Calu3 (cell line): ENCODE measurements at places on chromosomes 12 and 14.

DNA sequence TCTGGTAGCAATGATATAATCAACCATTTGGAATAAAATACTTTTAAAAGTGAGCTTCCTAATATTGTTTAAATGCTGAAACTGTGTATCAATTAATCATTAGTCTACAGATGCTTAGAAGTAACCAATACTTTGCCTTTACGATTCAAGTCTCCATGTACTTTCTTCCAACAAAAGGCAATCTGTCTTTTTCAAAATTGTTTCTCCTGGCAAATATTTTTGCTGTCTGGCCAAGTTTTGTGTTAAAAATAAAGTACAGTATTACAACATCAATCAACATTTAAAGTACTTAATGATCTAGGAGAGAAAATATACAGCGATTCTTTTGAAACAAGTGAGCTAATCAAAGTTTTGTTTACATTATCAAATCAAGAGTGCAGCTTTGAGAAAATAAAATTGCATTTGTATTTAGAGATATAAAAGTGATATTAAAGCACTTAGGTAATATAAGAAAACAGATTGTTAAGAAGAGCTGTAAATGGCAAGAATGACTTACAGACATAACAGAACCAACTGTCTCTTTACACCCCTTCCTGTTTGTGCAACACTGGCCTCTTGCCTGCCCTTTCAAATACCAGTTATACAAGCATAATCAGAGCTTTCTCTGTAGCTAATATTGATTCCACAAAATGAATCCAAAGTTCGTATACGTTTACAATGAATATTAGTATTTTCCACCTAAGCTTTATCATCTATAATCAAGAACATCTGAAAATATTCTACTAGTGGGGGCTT, 38.2 kb upstream of the FBLN5 start:
- DNase-seq: no peak

DNA sequence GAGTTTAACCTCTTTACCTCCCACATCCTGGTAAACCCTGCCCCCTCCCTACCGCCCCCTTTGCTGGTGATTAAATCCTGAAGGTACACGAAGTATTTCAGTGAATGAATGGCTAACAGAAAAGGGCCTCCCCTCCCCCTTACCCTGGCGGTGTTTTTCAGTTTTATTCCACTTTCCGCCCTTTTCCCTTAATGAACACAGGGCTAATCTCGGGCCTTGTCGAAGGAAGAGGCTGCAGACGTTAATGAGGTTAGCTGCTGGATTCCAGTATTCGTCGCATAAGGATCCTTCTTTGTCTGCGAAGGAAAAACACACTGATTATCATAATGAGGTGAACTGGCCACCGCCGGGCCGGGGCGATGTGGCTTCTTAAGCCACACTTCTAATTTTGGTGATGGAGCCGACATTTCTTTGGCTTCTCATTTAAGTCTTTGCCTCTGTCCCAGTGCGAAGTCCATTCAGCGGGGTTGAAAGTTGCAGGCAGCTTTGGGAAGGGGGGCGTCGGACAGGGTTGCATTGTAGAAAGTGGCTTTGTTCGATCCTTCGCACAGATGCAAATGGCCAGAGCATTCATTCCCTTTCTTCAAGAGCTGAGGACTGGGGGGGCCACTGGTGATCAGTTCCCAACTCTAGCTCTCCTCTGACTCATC, 6.5 kb downstream of the MEG3 start:
- DNase-seq: no peak

DNA sequence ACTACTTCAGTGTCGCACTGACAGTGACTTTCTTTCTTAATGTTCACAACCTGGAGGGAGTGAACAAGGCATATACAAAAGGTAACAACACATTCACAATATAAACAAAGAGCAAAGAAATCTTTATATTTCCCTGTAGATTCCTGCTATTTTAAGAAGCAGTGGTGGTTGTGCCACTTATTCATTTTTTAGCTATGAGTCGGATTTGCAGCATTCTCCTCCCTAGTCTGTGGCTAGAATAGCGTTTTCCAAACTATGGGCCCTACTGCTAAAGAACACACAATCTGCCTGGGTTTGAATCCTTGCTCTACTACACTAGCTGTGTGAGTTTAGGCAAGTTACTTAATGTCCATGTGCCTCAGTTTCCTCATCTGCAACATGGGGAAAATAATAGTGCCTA, 18.6 kb upstream of the MDM1 start:
- no peak for DNase-seq

- no peak for DNase-seq
Measured at GRCh38 chr12:57096748-57097553, 8.0 kb downstream of the NAB2 start.

DNA sequence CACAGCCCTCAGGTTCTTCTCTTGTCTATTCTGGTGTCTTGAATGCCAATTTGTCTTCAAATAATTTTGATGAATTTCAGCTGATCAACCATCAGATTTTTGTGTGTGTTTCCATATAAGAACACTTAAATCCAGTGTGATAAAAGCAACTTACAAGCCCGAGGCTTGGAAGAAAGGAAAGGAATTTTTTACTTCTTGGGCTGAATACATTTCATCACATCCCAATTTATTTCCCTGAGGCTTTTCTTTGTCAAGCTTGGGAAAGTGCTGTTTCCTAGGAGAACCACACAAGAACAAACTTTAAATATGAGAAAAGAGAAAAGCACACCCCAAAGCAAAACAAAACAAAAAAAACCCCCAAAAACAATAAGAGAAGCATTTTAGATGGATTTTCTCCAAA, 26.6 kb downstream of the GPRC5D start:
- no peak for DNase-seq

DNA sequence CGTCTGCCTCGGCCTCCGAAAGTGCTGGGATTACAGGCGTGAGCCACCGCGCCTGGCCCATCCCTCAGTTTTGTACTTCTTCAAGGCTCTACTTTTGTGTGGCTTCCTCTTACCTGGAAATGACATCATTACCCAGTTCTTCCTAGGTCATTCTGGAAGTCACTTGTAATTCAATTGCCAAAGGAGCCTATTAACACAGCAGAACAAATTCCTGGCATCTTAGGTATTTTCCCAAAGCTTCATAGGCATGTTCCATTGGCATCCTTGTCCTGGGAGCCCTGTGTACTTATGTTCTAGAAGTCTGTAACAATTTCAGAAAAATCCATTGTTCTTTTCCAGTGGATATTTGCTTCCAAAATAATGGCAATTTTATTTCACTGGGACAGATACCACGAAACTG, 60.6 kb downstream of the DAAM1 start:
- DNase-seq: no peak

DNA sequence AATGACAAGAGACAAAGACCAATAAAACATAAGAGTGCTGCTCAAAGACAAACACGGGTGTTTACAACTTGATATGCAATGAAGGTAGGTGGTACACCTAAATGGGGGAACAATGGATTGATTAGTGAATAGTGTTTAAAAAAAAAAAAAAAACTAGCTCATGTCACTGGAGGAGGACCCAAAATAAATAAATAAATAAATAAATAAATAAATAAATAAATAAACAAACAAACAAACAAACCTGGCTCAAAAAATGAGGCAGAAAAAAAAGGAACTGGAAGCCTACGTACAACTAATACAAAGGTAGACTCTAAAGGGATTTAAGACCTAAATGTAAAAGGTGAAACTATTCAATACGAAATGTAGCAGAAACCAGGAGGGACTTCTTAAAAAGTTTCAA, 18.6 kb downstream of the NAP1L1 start:
- DNase-seq: no peak

- no peak for DNase-seq
Measured at GRCh38 chr14:40058901-40059897, 627.0 kb upstream of the FBXO33 start.

GRCh38 chr12:120367233-120367923, 1.6 kb downstream of the MSI1 start:
- peak; percentile 34 for DNase-seq

- DNase-seq: no peak
Measured at GRCh38 chr12:66548338-66549049, 130.4 kb downstream of the GRIP1 start.

- no peak for DNase-seq
Measured at GRCh38 chr12:55829967-55830600, 697 bp upstream of the DNAJC14 start.

- DNase-seq: no peak
Measured at GRCh38 chr12:131917139-131917710, 11.9 kb upstream of the PUS1 start.

DNA sequence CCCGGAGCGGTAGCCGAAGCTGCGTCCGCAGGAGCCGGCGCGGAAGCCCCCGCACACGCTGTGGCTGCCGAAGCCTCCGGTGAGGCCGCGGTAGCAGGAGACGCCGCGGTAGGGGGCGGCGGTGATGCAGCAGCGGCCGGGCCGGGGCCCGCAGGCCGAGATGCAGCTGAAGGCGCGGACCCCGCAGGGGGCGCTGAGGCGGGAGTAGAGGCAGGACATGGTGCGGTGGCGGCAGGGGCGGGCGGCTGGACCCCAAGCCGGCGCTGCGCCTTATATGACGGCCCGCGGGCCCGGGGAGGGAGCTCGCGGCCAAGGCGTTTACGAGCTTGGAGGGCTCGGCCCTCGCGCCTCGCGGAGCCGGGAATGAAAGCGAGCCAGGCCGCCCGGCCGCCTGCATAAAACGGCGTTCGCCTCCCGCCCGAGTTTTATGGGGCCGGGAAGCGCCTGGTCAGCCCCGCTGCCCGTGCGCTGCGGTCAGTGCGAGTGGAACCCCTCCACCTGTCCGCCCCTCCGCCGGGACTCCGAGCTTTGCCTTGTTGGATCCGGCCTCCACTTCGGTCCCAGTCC, 16.0 kb upstream of the KRT86 start:
- no peak for DNase-seq
